ENCODE measurements at places on chromosomes 11 and 22.

GRCh38 chr11:72692498-72693237 is 18.4 kb upstream of the PDE2A start:
- no peak for DNase-seq

DNA sequence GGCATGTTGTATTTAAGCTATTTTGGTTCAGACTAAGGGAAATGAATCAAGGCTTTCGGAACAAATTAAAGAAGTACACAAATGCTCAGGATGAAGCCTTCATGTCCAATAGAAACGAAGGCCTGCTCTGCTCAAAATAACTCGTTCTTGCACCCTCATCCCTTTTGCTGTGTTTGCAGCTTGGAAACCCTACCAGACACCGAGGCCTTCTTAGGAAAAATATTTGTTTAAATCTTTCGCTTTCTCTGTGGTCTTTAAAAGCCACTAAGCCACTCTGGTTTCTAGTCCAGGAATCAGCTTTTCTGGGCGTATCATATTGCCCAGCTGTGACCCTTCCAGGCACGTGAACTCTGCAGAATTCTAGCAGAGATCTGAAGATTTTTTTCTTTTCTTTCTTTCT is 60.9 kb upstream of the HSPA8 start:
- DNase-seq = no peak

- DNase-seq = no peak
Measured at GRCh38 chr22:29044657-29045176, 16.9 kb downstream of the C22orf31 start.

- peak; percentile 37 for DNase-seq
Measured at GRCh38 chr11:8225589-8226036, 38.1 kb downstream of the LMO1 start.

DNA sequence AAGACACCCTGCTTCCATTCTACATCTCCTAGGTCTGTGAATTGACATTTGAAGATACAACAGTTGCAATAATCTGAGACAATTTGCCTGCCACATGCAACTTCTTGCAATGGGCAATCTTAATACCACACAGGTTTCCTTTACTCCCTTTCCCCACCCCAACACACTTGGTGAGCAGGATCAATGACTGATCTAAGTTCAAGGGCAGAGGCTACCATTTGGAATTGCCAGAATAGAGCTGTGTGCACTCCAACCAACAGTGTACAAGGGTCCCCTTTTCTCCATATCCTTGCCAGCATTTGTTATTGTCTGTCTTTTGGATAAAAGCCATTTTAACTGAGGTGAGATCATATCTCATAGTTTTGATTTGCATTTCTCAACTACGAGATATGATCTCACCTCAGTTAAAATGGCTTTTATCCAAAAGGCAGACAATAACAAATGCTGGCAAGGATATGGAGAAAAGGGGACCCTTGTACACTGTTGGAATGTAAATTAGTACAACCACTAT is 2.9 kb upstream of the NNMT start:
- no peak for DNase-seq

DNA sequence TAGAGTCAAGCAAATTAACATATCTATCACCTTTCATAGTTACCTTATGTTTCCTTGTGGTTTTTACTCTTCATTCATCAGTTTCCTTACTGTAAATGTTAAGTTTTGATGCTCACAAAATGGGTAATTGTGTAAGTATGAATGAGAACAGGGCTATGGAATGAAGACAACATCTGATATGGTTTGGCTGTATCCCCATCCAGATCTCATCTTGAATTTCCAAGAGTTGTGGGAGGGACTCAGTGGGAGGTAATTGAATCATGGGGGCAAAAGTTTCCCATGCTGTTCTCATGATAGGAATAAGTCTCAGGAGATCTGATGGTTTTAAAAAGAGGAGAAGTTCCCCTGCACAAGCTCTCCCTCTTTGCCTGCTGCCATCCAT is 107.6 kb downstream of the CCDC34 start:
- no peak for DNase-seq

DNA sequence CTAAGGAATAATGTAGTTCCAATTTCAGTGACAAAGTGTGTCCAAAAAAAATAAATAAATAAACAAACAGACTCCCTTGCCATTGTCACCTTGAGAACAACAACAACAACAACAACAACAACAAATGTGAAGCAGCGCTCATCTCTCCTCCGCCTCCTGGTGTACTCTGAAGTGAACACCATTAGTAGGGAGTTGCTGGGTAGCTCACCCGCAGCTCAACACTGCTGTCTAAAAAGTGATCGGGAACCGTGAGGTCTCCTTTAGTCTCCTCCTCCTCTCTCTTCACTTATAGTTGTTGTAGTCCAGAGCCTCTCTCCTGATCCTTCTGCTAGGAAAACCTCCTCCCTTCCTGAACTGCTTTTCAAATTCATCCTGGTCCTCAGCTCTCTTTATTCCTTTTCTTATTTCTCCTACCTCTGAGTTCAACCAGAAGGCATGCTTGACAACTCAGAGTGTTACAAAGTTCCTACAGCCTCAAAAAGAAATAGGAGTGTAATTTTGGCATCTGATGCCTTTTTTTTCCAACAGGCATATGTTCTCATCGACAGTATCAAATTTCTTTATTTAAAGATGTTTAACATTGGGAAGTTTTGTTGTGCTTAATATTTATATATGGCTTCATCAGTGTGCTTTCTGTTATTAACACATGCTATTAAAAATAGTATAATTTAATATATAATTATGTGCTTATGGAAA is 215.1 kb downstream of the PGR start:
- no peak for DNase-seq

- no peak for DNase-seq
Measured at GRCh38 chr11:34907934-34908593, 8.1 kb downstream of the APIP start.

DNA sequence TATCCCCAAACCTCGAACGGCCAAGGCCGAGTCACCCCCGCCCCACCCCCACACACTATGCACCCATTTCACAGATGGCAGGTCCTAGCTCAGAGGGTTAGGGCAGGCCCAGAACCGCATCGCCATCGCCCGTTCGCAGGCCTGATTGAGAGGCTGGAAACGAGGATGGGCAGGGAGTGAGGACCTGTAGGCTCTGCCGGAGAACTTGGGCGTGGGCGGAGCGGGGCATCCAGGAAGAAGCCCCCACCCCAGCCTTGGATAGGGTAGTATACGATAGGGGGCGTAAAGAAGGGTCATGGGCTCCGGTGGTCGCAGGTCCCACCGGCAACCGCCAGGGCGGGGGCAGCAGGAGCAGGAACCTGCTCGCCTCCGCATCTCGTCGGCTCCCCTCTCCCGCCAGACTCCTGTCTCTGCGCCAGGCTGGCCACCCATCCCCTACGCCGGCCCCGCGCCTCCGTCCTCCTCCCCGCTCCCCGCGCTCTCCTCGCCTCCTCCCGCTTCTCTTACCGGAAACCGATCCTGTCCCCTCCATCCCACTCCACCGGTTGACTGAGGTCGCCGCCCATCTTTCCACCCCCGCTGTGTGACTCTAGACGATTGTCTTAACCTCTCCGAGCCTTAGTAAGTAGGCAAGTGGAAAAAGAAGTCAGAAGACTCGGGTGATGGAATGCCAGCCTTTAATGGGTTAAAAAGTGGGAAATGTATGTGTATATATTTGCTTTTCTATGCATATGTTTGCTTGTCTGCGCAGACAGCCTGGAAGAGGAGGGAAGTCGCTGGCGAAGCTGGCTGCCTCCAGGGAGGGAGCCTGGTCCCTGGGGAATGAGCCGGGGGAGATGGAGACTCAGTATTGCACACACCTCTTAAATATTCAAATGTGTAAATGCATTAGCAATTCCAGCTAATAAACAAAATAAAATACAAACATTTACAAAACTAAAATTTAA is 52.8 kb downstream of the CYTH4 start:
- peak; percentile 26 for DNase-seq

DNA sequence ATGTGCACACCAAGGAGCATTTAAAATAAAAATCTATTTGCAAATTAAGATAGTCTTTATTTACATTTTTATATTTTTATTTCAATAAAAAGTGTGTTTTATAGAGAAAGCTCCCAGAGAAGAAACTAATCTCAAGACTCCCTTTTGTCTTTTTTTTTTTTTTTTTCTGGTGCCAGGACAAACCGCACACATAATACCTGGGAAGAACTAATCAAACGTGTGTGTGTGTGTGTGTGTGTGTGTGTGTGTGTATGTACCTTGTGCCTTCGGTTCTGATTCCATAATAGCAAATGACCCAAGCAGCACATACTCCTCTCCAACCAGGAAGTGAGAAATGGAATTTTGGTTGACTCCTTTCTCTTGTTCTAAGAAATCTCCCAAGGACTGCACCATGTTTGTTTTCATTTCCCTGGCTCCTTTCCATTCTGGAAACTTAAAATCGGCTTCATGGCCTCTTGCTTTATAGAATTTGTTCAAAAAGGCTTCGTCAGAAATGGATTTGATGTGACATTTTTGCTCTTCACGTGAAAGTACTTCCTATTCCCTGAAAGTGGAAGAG is 65.3 kb downstream of the ST3GAL4 start:
- DNase-seq = no peak

DNA sequence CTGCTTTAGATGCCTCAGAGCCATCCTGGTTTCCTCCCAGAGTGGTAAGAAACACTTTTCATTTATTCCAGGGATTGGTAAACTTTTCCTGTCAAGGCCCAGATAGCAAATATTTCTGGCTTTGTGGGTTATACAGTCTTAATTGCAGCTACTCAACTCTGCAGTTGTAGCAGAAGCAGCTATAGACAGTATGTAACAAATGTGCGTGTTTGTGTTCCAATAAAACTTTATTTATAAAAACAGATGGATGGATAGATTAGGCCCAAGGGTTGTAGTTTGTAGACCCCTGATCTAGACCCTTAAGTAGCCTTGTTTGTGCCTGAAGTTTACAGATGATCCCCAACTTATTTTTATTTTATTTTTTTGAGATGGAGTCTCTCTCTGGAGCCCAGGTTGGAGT is 17.9 kb downstream of the NNMT start:
- no peak for DNase-seq

- no peak for DNase-seq
Measured at GRCh38 chr11:722346-722811, 16.3 kb downstream of the EPS8L2 start.

GRCh38 chr11:34621876-34622275 is 983 bp downstream of the EHF start:
- DNase-seq = no peak

DNA sequence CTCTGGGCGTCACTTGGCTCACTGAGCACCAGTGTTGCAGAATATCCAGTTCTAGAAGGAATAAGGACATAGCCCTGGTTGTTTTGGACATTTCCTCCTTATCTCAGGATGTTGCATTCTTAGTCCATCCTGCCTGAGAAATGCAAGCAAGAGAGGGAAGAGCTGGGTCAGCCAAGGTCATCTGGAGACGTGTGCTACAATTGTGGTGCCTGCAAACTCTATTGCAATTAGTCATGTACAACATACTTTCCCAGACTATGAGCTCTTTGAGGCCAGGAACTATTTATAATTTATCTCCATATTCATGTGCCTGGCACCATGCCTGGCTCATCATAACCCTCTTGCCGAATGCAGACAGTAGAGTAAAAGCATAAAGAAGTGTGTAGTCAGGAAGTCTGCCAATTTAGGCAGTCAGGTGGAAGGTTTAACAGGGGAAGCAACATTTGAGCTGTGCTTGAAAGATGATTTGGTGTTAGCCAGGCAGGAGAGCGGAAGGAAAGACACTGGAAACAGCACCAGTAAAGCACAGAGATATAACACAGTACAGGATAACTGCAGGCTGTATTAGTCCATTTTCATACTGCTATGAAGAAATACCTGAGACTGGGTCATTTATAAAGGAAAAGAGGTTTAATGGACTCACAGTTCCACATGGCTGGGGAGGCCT is 129.4 kb upstream of the PAX6 start:
- DNase-seq = no peak

DNA sequence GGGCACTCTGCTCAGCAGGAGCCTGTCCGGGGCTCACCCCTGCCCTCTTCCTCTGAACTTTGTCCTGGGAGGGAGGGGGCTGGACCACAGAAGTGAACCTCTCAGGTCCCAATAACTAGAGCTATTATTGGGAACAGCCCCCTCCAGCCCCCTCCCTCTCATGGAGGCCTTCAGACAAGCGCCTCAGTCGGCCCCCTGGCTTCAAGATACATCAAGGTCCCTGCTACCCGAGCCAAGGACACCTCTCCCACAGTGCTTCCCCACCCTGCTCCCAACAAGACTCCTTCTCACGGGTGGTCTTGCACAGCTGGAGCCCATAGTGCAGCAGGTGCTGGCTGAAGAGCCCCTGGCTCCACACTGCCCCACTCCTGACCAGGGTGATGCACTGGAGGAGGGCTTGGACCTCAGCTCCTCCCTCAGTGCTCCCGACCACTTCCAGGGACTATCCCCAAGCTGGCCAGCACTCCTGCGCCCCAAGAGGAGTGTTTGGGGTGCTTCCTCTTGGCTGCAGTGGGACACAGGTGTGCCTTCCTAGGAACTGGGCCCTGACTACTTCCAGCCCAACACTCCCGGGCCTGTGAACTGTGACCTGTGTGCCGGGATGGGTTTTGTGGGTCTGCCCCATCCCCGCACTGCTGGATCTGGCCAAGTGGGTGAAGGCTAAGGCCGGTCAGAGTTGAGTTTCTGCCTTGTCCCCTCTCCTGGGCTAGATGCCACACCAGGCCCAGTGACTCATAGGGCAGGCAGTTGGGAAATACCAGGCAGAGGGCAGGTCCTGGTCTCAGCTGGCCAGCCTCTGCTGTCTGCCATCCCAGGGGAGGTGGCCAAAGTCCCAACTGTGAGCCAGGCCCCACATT is 2.2 kb downstream of the PNPLA2 start:
- no peak for DNase-seq

GRCh38 chr22:28560046-28560742 is 119.4 kb downstream of the TTC28 start:
- DNase-seq = no peak

- DNase-seq = no peak
Measured at GRCh38 chr11:132106096-132106982, 735.9 kb downstream of the NTM start.

DNA sequence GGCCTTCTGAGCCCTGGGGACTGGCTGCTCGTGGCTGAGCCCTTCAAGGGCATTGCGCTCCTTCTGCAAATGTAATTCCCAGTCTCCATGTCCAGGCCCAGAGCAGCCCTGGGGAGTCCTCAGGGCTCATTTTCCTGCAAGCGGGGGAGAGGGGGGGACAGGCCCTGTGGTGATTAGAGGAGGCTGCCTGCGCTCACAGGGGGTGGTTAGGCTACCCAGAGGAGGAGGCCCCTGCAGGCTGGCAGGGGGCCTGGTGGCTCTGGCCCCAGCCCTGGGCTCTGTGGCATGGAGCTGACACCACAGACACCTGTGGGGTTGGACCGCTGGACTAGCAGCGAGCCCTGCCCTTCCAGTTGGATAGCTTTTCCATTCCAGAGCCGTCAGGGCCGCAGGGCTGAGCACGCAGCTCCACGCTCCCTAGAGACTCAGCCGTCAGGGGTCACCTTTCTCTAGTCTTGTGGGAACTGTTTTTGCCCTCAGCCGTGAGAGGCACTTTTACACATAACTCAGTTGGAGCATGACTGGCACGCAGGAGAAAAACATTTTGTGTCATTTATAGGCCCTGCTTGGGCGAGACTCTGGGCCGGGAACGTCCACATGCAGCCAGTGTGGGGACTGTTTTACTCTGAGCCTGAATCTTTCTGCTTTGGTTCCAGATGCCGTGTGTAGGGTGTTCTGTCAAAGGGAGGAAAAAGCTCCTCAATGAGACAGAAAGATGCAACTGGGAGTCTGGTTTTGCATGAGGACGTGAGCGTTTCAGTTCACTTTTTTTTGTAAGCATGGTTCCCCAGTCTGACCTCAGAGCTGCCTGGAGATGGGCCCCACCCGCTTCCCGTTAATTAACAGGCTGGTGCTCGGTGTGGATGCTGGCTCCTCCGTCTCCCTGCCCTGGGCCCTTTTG is 58.1 kb downstream of the LRP5 start:
- no peak for DNase-seq

- peak; percentile 57 for DNase-seq
Measured at GRCh38 chr11:77589521-77590193, at the start of gene AQP11. Gene AQP11, plus strand, starts transcription at chr11:77589953. Its CDS starts 40 bp downstream, at chr11:77589993.

GRCh38 chr11:45658292-45658991 is 7.0 kb downstream of the CHST1 start:
- DNase-seq = no peak
